ENCODE measurements at places on chromosomes 6 and 20.
A peak's percentile ranks its signal among the peaks of the same experiment; 100 is the strongest.

GRCh38 chr6:158752613-158753012 lies 66.6 kb downstream of the EZR start:
- no peak for DNase-seq

DNA sequence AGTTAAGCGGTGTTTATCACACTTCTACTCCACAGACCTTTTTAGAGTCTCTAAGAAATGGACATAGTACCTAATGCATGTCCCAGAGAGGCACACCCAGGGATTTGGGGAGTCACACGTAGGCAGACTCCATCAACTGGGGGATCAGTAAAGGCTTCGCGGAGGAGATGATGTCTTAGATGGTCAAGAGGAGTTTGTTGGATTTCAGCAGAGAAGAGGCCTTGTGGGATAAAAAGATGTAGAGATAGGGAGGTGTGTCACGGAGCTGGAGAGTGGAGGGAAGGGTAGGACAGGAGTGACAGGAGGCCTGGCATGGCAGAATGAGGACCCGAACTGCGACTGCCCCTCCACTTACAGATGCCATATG lies 9.1 kb downstream of the DYNLRB1 start:
- DNase-seq, result no peak

DNA sequence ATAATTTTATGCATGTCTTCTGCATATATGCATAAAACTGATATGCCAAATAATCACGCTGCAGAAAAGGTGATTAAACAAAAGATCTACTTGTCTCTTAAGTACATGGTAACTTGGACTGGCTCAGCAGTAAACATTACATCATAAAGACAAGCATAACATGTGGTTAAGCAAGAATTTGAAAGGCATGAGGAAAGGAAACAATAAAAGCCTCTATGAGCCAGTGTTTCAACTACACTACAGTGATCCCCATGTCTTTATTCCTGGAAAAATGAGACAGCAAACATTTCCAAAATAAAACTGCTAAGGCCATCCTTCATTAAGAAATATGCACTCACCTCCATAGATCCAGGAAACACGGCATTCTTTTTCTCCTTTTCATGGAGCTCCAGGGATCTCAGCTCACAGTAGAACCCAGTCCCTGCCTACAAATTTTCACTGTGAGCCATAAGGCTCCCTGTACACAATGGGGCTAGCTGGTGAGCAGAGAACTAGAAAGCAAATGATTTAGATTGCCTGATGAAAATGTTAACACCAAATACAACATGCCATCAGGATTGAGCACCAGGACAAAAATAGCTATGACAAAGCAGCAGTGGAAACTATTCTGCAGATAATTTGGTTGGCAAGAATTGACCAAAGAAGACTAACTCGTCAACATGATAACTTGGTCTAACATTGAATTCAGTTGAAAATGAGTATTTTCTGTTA lies 156.1 kb downstream of the COL21A1 start:
- DNase-seq, result no peak

GRCh38 chr20:41686961-41687360 lies 68.8 kb upstream of the CHD6 start:
- no peak for DNase-seq

DNA sequence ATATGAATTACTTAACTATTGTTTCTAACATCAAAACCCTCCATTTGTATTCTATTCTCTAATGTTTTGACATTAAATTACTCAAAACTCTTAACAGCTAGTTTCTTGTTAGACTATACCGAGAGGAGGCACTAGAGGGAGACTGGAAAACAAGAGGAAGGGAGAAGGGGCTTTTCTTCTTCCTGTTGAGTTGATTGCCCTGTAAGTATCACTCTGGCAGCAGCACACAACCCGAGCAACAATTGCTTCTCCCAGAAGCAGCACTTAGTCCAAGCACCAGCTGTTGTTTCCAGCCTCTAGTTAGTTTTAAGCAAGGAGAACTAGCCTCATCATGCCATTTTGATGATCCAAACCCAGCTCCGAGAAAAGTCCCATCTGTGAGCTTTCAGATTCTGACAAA lies 603.8 kb downstream of the PRKN start:
- no peak for DNase-seq

- DNase-seq, result no peak
Observed at GRCh38 chr20:53439616-53440015, 154.0 kb downstream of the ZNF217 start.

DNA sequence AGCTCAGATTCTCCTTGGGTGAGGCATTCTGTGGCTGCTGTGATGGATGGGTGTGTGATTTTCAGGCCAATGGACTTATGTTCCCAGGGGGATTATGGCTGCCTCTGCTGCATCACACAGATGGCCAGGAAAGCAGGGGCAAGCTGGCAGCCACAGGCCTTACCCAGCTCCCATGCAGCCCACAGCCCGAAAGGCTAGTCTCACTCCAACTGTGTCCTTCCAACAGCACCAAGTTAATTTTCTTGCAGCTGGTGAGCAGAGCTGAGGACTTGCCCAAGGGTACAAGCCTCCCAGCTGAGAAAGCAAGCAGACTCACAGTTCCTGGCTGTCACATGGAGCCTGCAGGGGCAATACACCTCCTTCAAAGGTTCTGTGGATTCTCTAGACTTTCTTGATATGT lies 155.2 kb upstream of the KHDRBS2 start:
- DNase-seq, result no peak

DNA sequence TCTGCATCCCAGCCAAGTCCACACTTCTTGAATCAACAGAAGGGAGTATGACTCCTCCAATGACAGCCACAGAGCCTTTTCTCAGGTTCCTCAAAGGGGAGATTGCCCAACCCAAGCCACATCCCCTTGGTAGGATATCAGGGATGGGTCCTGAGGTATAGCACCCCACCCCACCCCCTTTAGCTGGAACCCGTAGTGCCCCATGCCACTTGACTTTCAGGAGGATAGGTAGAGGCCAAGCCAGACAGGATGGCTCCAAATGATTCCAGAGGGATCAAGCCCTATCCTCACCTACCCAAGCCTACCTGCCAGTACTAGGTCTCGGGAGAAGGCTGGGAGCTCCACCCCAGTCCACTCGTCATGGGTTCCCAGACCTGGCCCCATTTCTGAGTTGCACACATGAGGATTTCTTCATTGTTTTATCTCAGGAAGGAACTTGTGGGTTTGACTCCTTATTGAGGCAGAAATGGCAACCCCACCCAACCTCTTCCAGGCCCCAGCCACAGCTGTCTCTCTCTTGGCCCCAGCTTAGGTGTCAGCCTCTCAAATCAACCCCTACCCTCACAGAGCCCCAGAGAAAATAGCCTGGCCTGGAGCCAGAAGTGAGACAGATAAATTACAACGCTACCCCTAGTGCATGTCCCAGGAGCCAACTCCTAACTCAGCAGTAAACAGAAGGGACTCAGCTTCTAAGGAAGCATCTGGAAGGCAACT lies 3.6 kb downstream of the CCND3 start:
- peak; percentile 90 for DNase-seq

GRCh38 chr20:4158466-4159050 lies 143.2 kb upstream of the RNF24 start:
- no peak for DNase-seq

GRCh38 chr6:3016473-3017280 lies 17.0 kb downstream of the NQO2 start:
- no peak for DNase-seq

DNA sequence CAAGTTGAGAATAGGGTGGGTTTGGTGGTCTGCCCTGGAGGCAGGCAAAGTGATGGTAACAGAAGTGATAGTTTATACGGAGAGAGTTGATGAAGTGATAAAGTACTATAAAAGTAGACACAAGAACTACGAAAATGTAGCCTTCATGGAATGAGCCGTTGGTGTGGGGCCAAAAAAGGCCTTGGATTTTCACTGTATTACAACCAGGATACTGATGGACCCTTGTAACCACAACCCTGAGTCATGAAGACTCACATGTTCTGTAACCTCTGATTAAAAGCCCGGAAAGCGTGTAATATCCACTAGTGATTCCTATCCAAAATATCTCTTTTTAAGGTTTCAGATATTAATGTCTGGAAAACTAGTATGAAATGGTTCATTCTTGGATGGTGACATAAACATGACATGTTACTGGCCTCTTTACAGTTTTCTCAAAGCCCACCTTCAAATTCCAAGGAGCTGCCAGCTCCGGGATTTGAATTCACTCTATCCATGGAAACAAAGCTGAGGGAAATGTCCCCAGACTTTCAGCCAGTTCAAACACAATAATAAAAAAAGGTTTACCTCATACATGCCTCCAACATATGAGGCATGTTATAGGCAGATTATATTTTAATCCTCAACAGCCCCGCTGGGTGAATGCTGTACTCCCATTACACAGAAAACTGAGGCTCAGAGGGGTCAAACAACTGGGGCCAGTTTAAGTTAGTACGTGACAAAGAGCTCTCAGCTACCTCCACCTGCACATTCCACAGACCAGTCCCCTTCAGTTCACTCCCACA lies 55.4 kb downstream of the MRPL14 start:
- no peak for DNase-seq

DNA sequence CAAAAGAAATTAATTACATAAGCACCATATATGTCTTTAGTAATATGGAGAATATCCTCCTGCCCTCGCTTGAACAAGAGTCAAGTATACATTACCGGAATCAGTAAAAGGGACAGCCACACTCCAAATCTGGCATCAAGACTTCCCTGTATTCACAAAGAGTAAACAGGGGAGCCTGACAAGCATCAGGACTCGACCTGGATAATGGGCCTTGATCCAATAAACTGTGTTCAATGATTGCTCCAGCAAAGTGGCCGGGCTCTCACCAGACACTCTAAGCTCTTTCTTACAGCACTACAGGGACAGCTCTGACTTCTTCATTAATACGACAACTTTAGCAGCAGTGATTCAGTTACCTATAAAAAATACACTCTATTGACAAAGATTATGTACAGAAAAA lies 307.9 kb upstream of the POU3F2 start:
- no peak for DNase-seq

DNA sequence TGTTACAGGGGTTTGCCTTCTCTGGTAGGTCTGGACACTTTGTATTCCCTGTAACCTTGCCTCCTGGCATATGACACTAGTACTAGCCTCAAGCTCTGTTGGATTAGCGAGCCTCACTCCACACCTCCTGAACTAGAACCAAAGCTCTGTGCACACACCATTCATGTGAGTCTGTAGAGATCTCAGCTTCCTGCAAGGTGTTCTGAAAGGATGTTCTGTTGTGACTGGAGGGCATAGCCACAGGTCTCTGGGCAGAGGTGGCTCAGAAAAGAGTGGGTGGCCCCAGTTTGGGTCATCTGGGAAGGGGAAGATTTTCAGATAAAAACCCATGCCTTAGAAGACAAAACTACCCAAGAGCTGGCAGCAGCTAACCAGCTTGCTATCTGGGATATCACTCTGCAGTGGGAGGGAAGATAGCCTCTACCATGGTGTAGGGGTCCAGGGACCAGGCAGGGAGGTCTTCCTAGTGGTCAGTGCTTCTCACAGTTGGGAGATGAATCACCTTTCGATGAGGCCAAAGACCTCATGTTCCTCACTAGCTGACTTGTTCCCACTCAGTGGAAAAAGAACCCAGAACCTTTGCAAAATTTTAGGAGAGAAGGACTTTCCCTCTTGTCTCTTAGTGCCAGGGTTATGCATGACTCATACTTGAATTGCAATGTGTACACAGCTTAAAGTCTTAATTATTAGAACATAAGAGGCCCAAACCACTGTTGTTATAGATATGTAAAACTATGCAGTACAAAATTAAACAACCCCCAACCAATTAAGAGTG lies 41.4 kb downstream of the HLA-F start:
- DNase-seq, result no peak

GRCh38 chr6:48757661-48758060 lies 646.7 kb upstream of the PTCHD4 start:
- no peak for DNase-seq

GRCh38 chr6:167137881-167138280 lies 15.0 kb downstream of the CCR6 start:
- DNase-seq, result no peak

DNA sequence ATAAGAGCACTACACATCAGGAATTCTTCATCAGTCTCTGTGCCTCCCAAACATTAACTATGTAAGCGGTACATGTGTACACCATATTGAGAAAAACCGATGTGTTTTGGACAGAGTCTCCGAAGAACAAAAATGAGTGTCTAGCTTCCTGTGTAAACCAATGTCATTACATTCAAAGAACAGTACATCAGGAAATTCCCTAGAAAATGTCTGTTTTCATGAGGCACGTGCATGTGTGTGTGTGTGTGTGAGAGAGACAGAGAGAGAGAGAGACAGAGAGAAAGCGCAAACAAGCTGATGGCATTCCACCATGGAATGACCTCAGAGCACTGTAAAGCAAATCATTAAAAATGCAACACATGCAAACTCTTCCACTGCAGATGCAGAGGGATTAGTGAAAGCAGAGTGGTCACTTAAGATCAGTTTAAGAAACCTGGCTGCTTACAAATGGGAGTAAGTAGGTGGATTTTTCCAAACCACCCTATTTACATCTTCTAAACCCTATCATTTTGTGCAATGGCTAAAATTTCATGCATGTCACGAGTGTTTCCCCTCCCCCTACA lies 133.9 kb downstream of the HIVEP2 start:
- DNase-seq, result no peak

DNA sequence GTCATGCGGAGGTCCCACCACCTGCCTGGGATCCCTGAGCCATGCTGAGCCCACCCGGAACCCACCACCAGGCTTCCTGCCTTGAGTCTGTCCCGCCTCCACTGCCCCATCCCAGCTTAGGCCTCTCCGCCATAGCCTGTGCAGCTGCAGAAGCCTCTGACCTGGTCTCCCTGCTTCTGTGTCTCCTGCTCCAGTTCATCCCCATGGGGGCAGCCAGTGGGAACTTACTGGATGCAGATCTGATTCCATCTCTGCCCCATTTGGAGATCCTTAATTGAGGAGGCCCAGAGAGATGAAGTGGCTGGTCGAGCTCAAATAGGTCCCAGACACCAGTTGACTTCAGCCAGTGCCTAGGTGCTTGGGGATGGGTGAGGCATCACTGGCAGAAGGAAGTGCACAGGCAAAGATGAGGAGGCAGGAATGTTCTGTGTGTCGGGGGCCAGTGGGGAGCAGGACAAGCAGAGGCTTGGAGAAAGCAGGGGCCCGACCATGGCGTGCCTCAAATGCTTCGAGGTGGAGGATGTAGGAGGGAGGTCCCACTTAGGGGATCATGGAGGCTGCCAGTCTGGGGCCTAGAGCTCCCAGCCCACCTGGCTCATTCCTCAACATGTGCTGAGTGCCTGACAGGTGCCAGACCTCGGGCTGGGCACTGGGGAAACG lies 112.8 kb downstream of the TOX2 start:
- DNase-seq, result no peak

- DNase-seq, result peak; percentile 59
Observed at GRCh38 chr20:35776513-35777101, 4.8 kb downstream of the PHF20 start.

- DNase-seq, result peak; percentile 80
Observed at GRCh38 chr20:45857882-45858216, 435 bp downstream of the ZSWIM3 start.

GRCh38 chr6:26175428-26176181 lies 88.4 kb downstream of the HFE start:
- peak; percentile 60 for DNase-seq

- no peak for DNase-seq
Observed at GRCh38 chr6:131377112-131377705, 195.8 kb upstream of the ARG1 start.

DNA sequence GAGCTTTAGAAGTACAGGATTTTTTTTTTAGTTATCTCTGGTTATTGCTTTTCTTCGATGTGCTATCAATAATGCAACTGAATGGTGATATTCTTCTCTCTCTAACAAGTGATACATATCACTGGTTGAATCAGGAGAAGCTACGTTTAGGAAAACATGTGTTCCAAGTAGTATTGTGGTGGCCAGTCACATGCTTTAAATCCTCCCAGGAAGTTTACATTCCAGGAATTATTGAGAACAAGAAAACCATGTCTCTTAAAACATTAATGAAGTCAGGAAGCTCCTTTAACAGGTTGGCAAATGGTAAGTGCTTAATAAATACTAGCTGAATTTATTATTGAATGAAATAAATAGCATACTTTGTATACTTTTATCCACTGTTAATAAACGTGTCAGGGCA lies 371.1 kb downstream of the BCKDHB start:
- no peak for DNase-seq

All from K562 (cell line).